ENCODE measurements at places on chromosomes 16 and 17.

GRCh38 chr17:28918295-28918694 lies 15.4 kb upstream of the DHRS13 start:
- no peak for DNase-seq

DNA sequence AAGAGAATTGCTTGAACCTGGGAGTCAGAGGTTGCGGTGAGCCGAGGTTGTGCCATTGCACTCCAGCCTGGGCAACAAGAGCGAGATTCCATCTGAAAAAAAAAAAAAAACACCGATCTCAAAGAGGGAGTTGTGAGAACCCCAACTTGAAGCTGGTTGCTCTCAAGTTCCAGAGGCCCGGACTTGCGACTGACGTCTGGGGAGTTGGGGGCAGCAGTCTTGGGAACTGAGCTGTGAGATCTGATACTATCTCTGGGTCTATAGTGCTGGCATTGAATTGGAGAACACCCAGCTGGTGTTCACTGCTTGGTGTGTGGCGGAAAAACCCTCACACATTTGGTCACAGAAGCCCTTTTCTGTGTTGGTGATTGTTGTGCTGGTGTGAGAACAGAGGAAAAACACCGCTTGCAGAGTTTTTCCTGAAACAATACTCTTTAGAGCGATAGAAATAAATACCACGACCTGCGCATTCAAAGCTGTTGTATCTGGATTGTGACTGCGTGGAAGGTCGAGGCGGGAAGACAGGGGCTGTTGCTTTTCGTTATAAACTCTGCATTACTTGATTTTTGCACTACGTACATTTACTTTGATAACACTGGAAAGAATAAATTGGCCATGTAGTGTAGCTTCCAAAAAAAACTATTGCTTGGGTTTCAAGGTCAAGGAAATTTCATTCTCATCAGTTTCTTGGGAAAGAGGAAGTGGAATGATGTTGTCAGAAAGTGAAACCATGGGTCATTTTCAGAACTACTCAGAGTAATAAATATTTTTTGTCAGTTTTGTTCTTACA lies 8.8 kb downstream of the SCIMP start:
- DNase-seq, result peak; percentile 14

GRCh38 chr16:27374804-27375425 lies 27.1 kb upstream of the IL21R start:
- DNase-seq, result peak; percentile 34

- DNase-seq, result no peak
Measured at GRCh38 chr17:27563532-27563931, 67.5 kb upstream of the LGALS9 start.

GRCh38 chr17:33079201-33079600 lies 87.6 kb downstream of the SPACA3 start:
- no peak for DNase-seq

- DNase-seq, result peak; percentile 58
Measured at GRCh38 chr16:2467528-2468232, 3.4 kb upstream of the NTN3 start.
